ENCODE measurements at places on chromosomes 4 and X. TPM values are rescaled to one million over a fixed set of nuclear protein-coding genes. Genes with fewer than 3 reads are reported as not detected.

GRCh38 chr4:177313263-177313662 lies 3.6 kb downstream of the NEIL3 start:
- no peak for DNase-seq

Gene ARL13A
- not detected for total RNA-seq

DNA sequence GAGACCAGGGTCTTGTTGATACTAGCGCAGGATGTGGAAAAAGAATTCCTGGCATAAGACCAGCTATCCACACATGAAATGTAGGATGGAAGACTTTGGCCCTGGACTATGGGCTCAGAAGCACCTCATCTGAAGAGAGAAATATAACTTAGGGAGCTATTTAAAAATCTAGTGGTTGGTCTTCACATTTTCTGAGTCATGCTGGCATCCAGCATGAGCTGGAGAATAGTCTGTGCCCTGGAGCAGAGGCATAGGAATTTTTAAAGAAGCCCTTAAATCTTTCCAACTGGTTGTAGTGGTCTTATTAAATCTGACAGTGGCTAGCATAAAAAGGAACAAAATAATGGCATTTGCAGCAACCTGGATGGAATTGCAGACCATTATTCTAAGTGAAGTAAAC lies 86.3 kb downstream of the SMARCA5 start:
- DNase-seq, result no peak

Gene ARR3
- not detected for total RNA-seq

DNA sequence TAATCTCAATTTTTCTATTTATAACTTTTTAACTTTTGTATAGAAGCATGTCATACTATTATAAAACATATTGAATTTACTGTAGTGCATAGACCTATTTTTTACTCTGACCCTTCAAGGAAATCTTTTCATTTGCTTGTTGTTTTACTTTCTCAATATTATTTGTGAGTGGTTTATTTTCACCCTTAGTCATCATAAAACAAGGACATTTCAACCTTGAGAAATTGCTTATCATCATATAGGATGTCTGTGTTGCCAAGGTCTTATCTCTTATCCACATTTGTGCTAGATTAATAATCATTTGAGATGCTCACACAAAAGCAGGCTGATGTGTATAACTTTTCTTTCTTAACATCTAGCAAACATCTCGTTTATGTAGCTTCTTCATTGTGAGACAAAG lies 408.6 kb upstream of the PABPC4L start:
- DNase-seq, result no peak

- DNase-seq, result no peak
These were observed 40.3 kb downstream of the UCHL1 start for GRCh38 chr4:41296995-41297394.

GRCh38 chr4:5683566-5683965 lies 24.8 kb downstream of the EVC2 start:
- DNase-seq, result no peak

All from natural killer cell (primary cell).